ENCODE measurements at places on chromosomes 12 and 14.

DNA sequence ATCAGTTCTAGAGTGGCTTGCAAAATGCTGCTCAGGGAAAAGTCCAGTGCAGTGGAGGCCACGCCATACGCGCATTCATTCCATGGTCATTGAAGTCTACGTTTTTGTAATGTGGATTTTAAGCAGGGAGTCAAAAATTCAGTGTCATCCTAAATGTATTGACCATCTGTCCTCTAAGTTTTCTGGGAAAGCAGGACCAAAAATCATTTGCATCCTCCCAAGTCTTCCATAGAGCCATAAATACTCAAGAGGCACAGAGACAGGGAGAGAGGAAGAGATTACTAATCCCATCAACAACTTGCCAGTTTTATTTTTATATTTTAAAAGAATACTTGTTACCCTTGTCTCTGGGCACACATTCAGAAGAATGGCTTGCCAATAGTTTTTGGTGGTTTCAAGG, 36.9 kb downstream of the RHOJ start:
- no peak for DNase-seq

GRCh38 chr14:44653641-44654040, 146.6 kb upstream of the FSCB start:
- DNase-seq = no peak

- no peak for DNase-seq
These were observed 8.8 kb downstream of the LPCAT3 start for GRCh38 chr12:7009512-7009911.

- DNase-seq = no peak
These were observed 401.4 kb downstream of the RPL10L start for GRCh38 chr14:46250113-46250703.

DNA sequence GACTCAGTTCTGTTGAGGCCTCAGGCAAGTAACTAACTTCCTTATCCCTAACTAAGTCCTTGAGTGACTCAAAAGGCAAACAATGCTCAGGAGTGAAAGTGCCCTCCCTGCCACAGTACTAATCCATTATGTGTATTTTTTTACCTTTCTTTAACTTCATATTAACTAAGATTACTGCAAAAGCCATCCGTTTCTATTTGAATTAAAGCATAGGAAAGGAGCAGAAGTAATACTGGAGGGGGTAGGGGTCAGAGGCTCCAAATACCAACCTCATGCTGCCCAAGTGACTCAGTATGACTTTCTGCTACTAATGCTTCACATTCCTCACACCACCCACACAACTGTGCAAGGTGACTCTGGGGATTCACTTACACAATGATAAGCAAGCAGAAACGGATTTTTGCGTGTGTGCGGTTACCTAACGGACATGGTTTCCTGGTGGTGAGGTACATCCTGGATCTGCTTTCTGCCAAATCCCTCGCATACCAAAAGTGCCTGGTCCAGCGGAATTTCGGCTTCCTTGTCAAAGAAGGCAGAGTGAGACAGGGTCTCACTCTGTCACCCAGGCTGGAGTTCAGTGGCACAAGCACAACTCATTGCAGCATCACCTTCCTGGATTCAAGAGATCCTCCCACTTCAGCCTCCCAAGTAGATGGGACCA, 25.1 kb downstream of the MOK start:
- no peak for DNase-seq

DNA sequence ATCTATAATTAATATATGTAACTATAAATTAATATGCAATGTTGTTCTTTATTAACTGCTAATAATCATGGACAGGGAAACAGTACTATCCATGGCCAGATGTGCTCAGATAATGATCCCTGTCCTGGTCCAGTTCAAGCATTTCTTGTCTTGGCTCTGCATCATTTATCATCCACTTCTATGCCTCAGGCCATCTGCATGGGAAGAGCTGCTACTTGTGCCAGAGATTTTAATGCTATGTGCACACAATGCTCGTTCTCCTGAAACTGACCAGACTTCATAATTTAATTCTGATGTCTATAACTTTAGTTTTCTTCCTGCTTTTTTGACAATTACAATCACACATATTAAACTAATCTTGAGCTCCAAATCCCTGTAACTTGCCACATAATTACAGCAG, 11.2 kb upstream of the TMX1 start:
- DNase-seq = no peak

GRCh38 chr12:49537231-49537751, 1.5 kb upstream of the KCNH3 start:
- DNase-seq = no peak

DNA sequence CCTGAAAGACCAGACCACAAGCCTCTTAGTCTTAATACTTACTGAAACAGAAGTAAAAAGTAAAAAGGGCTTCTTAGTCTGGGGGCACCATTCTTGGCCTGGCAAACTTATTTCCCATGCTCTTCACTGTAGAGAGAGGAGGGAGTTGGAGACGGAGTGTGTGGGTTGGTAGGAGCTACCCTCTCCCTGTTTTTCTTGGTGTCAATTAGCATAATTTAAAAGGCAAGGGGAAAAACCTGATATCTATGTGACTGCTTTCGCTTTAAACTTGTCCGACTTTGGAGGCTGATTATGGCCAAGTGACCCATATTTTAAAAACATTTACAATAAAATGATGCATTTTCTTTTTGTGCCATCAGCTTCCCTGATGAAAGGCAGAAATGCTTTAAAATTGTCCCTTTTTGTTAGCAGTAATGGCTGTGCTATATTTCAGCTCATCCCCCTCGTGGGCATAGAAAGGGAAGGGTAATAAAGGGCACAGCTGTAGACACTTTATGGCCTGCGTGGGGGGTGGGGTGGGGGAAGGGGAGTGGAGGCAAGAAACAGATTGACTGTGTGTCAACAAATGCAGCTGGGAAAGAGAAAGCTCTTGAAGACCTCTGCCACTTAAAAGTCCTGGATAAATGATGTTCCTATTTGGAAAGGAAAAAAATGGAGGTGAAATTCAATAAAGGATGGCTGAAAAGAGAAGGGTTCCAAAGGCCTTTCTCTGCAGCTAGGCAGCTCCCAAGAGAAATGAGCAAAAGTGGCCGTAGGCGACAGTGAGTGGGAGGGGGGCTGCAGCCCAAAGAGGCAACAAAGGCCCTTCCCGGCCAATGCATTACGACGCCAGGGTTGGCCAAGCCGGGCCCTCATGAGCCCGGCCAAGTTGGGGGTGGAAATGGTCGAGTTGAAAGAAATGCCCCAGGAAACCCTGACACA, 57.5 kb upstream of the TMEM263 start:
- no peak for DNase-seq

DNA sequence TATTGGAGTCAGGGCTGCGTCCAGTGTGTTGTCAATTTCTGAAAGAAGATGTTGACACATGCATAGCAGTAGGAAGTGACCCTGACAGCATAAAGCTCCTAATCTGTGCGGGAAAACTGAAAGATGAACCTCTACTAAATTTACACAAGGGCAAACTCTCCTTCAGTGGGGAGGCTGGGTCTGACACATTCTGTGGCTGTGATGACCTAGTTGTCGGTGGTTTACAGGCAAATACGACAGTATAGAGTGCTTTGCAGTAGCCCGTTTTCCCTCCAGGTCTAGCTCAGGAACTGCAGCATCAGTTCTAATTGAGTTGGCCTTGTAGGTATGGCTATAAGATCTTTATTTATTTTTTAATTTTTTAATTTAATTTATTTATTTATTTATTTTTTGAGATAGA, 14.8 kb upstream of the GABARAPL1 start:
- DNase-seq = no peak

GRCh38 chr14:60926002-60926401, 54.9 kb downstream of the TRMT5 start:
- no peak for DNase-seq

DNA sequence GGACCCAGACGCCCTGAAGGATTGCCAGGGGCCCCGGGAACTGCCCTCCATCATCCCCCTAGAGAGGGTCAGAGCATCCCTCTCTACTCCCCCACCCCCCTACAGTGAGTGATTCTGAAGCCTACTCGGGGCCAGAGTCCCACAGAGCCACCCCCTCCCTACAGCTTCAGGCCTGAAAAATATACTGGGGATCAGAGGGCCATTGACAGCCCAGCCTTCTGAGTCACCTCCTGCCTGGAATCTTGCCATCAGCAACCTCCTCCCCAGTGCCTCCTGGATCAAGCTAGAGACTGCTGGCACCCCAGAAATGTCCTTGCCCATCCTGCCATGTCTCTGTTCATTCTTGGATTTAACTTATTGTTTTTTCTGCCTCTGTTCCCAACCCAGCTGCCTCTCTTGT, 21.7 kb upstream of the MIA2 start:
- no peak for DNase-seq

GRCh38 chr14:102811254-102811963, 34.2 kb downstream of the TRAF3 start:
- DNase-seq = no peak

- no peak for DNase-seq
These were observed 6.0 kb downstream of the HDAC7 start for GRCh38 chr12:47813511-47814196.

- no peak for DNase-seq
These were observed 309.3 kb downstream of the PDZRN4 start for GRCh38 chr12:41497409-41497808.

DNA sequence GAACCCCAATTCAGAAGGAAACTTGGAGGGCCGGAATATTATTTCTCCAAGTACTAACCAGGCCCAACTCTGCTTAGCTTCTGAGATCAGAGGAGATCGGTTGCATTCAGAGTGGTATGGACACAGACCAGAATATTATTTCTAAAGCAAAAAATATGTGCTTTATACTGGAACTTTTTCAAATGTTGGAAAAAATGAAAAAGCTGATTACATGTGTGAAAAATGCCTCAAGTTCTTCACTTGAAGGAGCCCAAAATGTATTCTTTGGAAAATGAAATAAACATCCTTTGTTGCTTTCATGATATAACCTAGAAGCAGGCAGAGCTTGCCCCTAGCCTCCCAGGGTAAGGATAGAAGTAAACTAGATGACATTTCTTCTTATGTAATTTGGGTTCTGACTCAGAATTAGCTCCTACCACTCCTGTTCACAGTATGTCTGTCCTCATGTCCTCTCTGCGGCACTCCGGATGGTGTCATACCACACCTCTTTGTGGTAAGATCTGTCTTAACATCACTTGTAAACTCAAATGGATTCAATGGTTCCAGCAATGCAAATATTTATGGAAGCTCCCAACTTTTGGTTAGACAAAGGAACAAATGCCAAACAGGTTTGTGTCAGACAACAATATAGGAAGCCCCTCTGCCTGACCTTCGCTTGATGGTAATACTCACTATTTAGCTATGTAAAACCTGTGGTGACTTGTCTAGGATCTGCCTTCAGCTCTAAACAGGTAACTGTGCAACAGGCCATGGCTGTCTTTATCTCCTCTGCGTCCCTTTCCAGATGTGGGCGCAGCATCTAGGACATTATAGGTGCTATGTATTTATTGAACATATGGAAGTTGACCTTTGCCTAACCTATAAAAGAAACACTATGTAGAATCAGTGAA, 178.5 kb downstream of the SSPN start:
- DNase-seq = no peak

GRCh38 chr12:18414671-18415070, 153.4 kb downstream of the PIK3C2G start:
- DNase-seq = no peak

DNA sequence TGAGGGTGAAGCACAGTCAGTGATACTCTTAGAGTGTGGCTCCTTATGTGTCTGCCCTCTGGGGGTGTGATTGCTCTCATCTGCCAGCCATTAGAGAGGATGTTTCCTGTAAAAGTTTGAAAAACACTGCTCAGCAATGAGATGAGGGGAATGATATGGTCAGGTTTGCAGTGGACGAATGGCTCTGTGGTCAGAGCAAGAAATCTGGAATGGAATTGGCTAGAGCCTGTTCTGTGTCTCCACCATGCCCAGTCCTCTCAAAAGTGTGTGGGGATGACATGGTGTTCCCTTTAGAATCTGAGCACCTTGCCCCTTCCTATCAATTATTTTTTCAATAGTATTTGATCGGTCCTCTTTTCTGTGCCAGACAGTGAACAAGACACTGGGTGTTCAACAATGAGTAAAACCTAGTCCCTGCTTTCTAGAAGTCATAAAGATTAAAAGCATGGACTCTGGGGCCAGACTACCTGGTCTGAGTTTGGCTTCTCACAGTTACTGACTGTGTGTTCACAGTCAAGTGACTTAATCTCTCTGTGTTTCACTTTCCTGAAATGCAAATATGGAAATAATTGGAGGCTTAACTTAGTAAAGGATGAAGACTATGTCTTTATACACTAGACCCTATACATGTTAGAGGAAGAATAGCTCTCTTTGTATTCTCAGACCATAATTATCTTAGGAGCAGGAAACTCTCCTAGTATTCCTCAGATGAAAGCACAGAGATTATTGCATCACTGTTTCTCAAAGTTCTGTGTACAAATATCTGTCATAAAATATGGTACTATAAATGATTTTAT, 1.6 kb downstream of the ACSS3 start:
- DNase-seq = no peak

GRCh38 chr12:32454075-32454474, 54.7 kb downstream of the FGD4 start:
- DNase-seq = no peak

- no peak for DNase-seq
These were observed 1.7 kb upstream of the FLRT2 start for GRCh38 chr14:85528080-85528896.

- DNase-seq = no peak
These were observed 1197.5 kb downstream of the LRFN5 start for GRCh38 chr14:42804141-42804540.

GRCh38 chr14:54453252-54453651, 12.1 kb upstream of the CNIH1 start:
- no peak for DNase-seq

- no peak for DNase-seq
These were observed 17.4 kb downstream of the COL2A1 start for GRCh38 chr12:47986832-47987231.

DNA sequence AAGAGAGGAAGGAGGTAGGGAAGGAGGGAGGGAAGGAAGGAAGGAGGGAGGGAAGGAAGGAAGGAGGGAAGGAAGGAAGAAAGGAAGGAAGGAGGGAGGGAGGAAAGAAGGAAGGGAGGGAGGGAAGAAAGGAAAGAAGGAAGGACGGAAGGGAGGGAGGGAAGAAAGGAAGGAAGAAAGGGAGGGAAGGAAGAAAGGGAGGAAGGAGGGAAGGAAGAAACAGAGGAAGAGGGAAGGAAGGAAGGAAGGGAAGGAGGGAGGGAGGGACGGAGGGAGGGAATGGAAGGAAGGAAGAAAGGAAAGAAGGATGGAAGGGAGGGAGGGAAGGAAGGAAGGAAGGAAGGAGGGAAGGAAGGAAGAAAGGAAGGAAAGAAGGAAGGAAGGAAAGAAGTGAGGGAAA, 22.4 kb upstream of the CCDC63 start:
- no peak for DNase-seq

DNA sequence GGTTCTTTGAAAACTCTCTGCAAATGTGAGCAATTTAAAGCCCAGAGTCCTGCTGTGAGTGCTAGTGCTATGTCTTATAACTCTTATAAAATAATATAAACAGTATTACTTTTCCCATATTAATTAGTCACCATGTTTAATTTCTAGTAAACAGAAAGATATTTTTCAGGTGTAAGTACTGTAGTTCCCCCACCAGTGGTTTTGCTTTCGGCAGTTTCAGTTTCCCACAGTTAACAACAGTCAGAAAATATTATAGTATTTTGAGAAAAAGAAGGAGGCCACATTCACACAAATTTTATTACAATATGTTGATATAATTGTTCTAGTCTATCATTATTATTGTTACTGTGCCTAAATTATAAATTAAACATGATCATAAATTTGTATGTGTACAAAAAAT, 800.5 kb downstream of the LRFN5 start:
- DNase-seq = no peak

GRCh38 chr12:51240971-51241370, 2.3 kb downstream of the DAZAP2 start:
- no peak for DNase-seq

GRCh38 chr14:47822326-47822725, 146.9 kb upstream of the MDGA2 start:
- DNase-seq = no peak

GRCh38 chr14:49364752-49365117, 221.4 kb downstream of the RPS29 start:
- DNase-seq = no peak

All from activated CD4-positive, CD25-positive, alpha-beta regulatory T cell treated with anti-CD3 and anti-CD28 coated beads, Interleukin-2, amount 50 U/mL, for 72 hours (primary cell).